ENCODE measurements at places on chromosomes 5 and 9. TPM values are rescaled to one million over a fixed set of nuclear protein-coding genes. Genes with fewer than 3 reads are reported as not detected.
A peak's percentile ranks its signal among the peaks of the same experiment; 100 is the strongest.

GRCh38 chr9:88957526-88957925, 33.7 kb upstream of the S1PR3 start:
- DNase-seq = no peak

DNA sequence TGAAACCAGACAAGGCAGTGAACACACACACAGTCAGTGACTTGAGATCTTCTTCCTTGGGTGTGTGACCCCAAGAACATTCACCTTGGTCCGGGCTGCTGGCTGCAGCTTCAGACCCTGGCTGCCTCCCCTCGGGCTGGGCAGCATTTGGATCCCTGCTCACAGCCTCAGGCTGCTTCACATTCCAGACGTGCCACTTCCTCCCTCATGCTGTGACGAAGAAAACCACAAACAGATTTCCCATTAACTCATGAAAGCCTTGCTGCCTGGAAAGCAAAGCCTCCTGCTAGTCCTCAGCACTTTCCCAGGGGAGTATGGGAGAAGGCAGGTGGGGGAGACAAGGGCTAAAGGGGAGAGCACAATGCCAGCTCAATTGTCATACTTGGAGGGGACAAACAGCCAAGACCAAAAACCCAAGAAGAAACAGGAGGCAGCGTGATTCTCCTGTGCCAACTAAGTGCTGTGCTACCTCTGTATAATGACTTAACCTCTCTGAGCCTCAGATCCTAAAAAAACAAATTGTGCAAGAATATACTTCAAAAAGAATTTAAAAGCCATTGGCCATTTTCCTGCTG, 594.6 kb upstream of the BRINP1 start:
- DNase-seq = peak; percentile 33

DNA sequence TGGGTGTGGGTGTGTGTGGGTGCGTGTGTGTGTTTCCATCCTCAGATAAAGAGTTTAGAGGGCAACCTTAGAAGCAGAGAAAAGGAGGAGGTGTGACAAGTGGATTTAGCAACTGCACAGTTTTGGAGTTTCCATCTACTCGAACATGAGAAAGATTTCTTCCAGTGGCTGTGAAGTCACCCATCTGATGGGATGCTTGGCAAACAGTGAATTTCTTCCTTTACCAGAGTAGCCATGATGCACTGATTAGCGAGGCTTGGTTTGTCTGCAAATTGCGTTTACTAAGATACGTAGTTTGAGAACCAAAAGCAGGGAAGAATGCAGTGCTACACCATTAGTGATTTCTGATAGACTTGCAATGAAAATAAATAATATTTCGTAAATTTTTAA, 791 bp upstream of the STARD4 start:
- DNase-seq = no peak

Gene FREM1
- total RNA-seq = 0.12 TPM

GRCh38 chr9:34271265-34272006, 57.6 kb downstream of the KIF24 start:
- DNase-seq = no peak

Gene FYB1
- 0.42 TPM for total RNA-seq

Gene ZSWIM6
- total RNA-seq = 7.4 TPM

DNA sequence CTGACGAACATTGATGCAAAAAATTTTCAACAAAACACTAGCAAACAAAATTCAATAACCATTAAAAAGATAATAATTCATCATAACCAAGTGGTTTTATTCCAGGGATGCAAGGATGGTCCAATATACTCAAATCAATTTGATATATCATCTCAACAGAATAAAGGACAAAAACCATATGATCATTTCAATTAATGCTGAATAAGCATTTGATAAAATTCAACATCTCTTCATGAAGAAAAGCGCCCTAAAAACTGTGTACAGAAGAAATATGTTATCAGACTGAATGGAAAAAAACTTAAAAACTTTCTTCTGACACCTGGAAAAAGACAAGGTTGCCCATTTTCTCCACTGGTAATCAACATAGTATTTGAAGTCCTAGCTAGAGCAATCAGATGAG, 720.3 kb upstream of the RGMB start:
- DNase-seq = no peak

DNA sequence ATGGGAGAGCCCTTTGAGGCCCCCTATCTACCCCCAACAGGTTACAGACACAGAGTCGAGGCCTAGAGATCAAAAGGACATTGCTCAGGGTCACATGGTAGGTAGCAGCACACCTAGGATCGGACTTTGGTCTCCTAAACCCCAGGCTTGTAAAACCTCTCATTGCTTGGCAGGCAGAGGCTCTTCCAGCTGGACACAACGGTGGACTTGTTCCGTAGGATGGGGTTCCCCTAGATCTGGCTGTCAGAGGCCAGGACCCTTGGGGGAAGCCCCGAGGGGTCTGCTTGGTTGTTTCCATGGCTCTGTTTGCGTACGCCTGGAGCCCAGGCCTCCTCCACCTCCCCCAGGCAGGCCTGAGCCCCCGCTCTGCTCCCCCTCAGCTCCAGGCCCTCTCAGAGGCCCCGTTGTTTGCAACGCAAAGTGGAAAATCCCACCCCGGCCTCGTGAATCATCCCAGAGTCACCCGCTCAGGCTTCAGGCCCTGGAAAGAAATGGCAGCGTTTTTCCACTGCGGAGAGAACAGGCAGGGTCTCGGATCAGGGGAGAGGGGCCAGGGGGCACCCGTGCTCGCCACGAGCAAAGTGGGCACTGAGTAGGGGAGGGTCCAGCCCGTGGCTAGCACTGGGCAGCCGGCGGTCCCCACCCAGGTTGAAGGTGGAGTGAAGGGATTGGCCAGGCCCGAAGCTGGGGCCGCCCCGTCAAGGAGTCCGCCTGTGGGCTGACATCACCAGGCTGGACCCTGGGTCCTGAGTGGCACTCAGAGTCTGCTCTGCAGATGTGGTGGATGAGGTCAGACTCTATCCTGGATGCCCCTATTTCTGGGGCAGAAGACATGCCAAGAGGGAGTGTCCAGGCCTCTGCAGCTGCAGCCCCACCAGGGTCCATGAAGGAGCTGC, 19.8 kb downstream of the COL27A1 start:
- no peak for DNase-seq

DNA sequence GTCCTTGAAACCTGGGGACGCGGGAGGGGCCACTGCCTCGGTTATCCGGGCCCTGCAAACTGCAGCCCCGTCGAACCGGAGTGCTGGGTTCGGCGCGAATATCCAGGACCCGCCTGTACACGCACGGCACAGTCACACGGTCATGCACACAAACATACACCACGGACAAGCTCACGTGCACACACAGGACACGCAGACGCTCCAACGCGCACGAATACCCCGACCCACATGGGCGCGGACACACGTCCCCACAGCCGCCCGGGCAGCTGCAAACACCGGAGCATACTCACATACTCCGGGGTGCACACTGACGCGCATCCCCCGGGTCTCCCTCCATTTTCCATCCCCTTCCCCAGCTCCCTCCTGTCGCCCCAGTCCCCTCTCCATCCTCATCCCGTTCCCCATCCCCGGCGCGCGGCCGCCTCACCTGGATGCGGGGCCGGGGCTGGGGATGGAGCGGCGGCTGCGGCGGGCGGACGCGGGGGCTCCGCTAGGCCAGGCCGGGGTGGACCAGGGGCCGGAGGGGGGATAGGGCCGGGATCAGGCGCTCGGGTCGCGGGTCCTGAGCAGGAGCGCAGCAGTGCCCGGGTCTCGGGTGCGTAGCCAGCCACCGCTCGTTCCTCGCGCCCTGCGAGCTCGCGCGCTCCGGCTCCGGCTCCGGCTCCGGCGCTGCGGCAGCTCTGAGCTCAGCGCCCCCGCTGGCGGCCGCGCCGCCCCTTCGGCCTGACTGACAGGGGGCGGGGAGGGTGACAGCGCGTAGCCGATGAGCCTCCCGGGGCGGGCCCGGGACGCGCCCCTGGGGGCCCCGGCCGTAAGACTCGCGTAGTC, at the start of the genes EIF4E1B and SNCB:
TSS of gene EIF4E1B (plus strand) at position 823 of the 828 bp plus-strand sequence. CDS start 12,113 bp downstream, outside the sequence.
TSS of gene SNCB (minus strand) at position 682 of the 828 bp plus-strand sequence. CDS start 880 bp downstream, outside the sequence.
- no peak for DNase-seq

GRCh38 chr9:79736051-79736450, 164.3 kb downstream of the TLE4 start:
- DNase-seq = no peak

GRCh38 chr5:110099572-110099971, 409.8 kb downstream of the MAN2A1 start:
- DNase-seq = no peak

DNA sequence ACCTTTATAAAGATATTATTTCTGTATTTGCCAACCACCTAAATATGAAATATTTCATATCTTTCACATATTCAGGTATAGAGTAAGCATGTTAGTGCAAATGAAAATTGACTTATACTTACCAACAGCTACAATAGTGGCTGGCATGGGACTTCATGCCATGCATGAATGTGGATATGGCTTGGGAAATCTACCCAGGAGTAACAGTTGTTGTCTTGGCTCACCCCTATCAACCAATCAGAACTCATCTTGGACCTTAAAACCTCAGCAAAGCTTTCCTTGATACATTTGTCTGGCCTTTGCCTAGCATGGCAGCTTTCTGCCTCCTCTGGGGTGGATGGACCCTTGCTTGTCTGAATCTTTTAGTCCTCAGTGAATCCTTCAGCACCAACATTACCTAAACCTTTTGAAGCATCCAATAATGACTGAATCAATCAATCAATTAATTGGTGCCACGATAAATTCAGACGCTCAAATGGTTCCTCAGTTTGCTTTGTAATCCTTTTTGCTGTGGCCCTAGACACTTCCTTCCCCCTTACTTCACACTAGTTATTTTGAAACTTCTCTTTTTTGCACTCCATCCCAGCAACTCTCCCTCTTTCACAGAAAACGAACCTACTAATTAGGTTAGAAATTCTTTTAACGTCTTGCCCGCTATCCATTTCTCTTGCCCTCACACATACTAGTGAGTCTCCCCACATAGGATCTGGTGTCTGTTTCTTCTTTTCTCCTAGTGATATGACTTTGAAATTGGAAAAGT, 132.3 kb upstream of the ZNF608 start:
- DNase-seq = no peak

DNA sequence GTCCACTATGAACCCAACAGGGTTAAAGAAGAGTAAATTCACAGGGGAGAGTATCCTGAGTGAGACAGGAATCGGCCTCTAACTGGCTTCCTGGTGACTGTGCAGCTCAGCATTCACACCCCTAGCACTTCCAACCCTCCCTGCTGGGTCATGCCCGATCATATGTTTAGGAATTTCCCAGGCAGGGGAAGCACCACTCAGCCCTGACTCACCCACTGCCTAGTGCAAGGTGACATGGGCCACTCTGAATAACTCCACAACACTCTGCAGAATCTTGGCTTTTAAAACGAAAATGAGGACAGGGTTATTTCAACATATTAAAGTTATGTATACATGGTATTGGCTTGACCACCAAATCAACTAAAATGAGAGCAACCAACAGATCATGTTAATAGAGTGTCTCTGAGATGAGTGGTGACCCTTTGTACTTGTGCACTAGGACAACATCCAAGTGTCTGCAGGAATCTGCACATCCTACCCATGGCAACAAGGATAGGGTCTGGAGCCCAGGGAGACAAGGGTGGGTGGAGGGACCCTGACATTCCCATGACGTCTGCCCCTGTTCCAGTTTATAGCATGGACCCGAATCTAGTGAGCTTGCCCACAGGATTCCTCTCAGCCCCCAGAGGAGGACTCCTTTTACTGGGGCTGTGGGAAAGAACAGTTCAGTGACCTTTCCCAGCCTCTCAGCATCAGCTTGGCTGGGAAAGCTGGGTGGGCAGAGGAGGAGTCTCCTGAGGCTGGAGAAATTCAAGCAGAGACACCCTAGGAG, 485.8 kb downstream of the SEMA5A start:
- DNase-seq = no peak

DNA sequence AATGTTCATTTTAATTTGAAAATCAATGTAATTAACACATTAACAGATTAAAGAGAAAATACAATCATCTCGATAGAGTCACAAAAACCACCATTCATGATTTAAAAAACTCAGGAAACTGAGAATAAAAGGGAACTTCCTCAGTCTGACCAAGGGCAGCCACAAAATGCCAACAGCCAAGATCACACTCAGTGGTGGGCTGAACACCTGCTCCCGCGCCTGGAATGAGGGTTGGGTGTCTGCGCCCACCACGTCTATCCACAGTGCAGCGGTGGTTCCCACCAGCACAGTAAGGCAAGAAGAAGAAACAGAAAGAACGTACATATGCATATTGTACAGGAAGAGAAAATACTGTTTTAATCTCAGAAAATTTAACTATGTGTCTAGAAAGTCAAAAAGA, 11.7 kb upstream of the NSMF start:
- DNase-seq = no peak

DNA sequence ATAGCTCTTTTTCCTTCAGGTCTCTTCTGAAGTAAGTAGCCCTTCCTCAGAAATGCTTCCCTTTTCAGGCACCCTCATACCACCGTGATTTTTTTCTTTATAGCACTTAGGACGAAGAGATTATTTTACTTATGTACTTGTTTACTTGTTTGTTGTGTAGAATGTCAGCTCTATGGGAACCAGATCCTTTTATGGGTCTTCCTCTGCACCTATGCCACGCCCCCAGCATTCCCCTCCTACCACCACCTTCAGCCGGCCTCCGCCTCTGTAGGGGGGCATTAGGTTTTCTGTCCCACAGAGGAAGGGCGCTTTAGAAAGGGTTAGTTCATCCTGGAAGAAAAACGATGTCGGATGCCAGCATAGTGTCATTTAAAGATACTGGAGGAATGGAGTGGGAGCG, 1.8 kb downstream of the CDKN2B-AS1 start:
- DNase-seq = no peak

Gene SMIM33
- not detected for total RNA-seq

DNA sequence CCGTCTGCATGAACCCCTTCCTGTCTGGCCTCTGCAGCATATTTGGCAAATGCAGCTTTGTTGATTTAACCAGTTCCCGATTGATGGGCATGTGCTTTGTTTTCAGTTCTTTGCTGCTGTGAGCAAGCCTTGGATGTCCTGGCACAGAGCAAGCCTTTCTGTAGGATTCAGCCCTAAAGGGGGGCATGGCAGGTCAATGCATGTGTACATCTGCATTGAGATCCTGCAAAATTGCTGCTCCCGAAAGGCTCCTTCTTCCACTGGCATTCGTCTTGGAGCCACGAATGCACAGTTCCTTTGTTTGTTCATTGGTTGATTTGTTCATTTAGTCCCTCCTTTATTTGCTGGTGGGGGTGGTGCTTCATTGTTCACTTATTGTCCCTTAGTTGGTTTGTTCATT, 34.8 kb downstream of the COL5A1 start:
- DNase-seq = no peak

GRCh38 chr9:116178481-116179211, 25.1 kb downstream of the PAPPA start:
- DNase-seq = no peak

Gene SV2C
- total RNA-seq = not detected

- no peak for DNase-seq
These were observed 188.0 kb upstream of the ADCY2 start for GRCh38 chr5:7207979-7208378.
